ENCODE measurements at places on chromosomes 12 and 14.

GRCh38 chr14:31921721-31922120, 155.4 kb upstream of the ARHGAP5 start:
- DNase-seq, result no peak

DNA sequence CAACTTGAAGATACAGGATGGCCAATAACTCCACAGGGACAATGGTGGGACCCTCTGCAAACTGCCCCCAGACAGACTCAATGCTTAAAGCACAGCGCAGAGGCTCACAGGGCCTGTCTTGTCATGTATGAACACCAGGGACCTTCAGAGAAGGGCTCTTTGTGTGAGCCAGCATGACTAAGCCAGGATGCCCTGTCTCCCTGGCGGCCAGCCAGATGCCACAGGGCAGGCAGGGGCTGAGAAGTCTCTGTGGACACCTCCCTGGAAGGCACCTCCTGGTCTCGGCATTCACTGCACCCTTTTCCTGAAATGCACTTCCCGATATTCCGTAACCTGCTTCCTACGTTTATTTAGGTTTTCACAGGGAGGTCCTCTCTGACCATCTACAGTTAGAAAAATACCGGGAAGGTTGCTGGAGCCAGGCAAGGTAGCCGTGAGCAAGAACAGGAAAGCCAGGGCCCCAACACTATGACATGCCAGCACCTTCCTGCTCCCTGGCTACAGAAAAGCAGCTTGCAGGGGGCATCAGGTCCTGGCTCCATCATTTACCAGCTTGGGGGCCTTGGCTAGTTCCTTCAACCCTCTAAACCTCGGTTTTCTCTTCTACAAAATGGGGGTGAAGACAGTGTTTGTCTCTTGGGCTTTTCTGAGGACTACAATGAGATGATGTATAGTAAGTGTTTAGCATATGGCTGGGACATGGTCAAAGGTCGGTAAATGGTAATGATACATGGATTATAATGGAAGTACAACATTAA, 65.0 kb downstream of the PITPNM2 start:
- DNase-seq, result no peak

DNA sequence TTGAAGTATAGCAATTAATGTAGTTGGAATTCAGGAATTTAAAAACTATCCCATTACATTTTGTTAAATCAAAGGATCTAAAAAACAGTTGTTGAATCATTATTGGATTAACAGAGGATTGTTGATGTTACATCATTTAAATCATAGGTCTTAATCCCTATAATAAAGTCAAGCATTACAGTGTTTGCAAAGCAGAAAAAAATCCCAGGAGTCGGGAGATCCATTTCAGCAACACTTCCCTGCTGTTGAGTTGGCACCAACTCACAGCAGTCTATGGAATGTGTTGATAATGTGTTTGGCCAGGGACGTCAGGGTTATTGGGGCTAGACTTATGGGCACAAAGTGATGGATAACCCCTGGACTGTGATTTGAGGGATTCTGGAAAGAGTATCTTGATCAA, 99.1 kb upstream of the TMTC1 start:
- DNase-seq, result no peak

GRCh38 chr12:67477681-67478265, 170.8 kb upstream of the DYRK2 start:
- no peak for DNase-seq

- no peak for DNase-seq
These were observed 133.0 kb upstream of the RASSF8 start for GRCh38 chr12:25825446-25825845.

DNA sequence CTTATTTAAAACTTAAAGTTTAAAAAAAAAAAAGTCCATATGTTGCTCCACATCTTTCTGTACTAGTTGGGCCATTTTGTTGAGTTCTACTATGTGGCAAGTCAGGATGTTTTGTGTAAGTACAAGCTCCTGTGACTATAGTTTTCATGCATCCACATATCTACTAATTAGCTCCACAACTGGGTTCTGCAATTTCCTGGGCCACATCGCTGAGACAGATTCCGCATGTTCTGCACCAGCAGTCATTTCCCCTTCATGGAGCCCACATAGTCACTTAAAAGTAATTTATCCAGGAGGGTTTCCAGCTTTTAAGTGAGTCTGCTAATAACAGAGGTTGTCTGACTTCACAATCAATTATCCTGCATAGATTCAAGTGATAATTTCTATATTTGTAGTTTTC, 461.4 kb downstream of the ZFP36L1 start:
- DNase-seq, result no peak

DNA sequence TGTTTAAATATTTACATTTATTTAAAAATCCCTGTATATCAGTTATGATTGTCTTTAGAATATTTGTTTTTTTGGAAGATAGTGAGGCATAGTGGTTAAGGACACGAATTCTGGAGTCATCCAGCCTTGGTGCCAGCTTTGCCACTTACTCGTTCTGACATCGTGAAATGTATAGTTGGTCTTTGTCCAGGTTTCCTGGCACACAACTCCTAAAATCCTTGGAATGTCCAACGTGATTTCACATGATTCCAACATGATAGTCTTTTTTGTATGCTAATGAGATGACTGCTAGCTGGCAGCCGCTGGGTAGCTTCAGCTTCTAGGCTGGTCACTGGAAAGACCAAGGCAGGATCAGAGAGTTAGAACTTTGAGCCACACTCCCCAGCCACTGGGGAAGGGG, 64.8 kb downstream of the PRICKLE1 start:
- no peak for DNase-seq

GRCh38 chr14:52769887-52770286, 21.5 kb downstream of the GNPNAT1 start:
- DNase-seq, result no peak

GRCh38 chr14:58535044-58535443, 102.7 kb upstream of the DACT1 start:
- DNase-seq, result no peak

- DNase-seq, result no peak
These were observed at the start of gene RTN1 for GRCh38 chr14:59870277-59871165. TSS of gene RTN1 (minus strand) at chr14:59870776. CDS start at chr14:59870630, 146 bp downstream.

DNA sequence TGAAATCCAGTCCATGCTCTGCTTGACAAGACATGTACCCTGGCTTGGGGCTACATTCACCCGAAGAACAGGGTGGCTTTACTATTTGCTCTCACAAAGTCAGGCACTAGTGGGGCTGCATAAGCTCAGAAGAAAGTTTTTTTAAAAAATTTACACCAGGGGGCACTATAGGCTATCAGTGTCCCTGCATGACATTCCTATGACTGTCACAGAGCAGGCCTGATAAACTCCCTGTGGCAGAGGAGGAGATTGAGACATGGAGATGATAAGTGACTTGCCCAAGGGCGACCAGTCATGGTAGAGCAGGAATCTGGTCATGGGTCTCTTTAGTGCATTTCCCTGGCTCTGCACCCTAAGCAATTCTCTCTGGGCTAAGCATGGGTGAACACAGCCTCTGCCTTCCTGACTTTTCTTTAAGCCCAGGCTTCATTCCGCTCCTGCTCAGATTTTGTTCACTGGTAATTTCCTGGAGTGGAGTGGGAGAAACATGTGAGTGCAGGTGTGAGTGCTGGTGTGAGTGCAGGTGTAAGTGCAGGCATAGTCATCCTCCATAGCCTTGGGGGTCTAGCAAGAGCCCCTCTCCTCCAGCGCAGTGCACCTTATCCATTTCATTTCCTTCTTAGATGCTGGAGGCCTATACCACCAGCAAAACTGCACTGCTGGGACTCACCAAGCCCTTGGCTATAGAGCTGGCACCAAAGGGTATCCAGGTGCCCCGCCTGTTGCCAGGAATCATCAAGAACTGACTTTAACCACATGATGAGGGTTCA, 91.6 kb downstream of the DHRS2 start:
- no peak for DNase-seq

GRCh38 chr12:77218278-77218677, 152.9 kb upstream of the E2F7 start:
- DNase-seq, result no peak

DNA sequence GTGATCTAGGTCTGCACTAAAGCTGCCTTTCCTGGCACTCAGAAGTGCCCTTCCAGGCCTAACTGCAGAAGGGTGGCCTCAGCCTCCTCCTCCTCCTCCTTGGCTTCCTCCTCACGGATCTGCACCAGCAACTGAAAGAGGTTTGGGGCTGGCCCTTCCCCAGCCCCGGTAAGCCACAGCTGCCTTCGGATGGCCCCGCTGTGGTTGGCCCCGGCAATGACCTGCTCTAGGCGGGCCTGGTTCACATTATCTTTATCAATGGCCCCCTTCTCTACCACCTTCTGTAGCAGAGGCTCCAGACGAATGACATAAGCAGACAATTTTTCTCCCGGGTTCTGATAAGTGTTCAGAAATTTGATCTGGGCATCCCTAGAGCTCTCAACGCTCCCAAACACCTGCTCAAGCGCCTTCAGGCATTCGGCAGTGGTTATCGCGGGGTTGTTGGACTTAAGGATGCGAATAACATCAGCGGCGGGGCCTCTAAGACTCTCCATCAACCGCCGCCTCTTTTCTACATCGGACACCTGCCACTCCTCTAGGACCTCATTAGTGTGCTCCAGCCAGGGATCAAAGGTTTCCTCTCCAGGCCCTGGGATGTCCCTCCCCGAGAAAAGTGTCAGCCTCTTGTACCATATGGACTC, 1.5 kb downstream of the PNMA1 start:
- DNase-seq, result no peak

DNA sequence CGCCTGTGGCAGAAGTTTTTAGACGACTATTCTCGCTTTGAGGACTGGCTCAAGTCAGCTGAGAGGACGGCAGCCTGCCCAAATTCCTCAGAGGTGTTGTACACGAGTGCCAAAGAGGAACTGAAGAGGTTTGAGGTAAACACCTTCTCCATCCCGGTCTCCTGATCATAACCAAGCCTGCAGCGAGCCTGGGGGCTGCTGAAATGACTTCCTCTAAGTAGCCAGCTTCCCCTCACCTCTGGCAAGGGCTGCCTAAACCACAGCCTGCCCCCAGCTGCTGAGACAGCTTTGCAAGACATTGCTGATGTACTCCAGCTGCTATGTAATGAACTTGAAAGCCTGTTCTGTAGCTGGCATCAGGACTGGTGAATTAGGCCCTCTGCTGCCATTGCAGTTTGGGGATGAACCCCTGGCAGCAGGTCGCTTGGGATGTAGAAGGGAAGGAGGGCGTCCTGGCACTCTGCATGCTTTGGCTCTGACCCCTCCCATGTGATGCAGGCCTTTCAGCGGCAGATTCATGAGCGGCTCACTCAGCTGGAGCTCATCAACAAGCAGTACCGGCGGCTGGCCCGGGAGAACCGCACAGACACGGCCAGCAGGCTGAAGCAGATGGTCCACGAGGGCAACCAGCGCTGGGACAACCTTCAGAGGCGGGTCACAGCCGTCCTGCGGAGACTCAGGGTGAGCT, 84.6 kb downstream of the ESR2 start:
- no peak for DNase-seq

- DNase-seq, result no peak
These were observed 77.4 kb downstream of the SCARB1 start for GRCh38 chr12:124786061-124786964.

DNA sequence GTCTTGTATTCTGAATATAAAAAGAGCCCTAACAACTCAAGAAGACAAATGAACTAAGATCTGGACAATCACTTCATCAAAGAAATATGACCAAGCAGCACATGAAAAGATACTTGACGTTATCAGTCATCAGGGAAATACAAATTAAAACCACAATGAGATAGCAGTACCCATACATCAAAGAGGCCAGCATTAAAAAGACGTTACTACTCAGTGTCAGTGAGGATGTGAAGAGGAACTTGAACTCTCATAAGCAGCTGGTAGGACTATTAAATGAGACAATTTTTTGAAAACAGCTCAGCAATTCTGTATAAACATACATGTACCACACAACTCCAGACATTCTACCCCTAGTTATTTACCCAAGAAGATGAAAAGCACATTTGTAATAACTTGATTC, 55.9 kb downstream of the FERMT2 start:
- DNase-seq, result no peak

DNA sequence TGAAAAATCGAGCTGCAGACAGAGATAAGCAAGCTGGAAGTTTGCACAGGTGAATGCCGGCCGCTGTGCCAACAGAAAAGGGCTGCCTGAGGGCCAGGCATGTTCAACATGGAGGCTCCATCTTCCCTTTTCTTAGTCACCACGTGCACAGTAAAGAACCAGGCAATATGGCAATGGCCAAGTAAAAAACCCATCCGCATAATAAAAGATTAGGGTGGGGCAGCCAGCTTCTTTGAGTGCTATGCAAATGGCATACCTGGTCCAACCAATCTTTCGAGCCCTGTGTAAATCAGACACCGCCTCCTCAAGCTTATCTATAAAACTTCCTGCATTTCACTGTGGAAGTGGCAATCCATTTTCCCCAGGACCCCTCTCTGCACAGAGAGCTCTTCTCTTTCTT, 16.7 kb downstream of the PNP start:
- no peak for DNase-seq

- no peak for DNase-seq
These were observed 584 bp downstream of the ACVR1B start for GRCh38 chr12:51951843-51952722.

DNA sequence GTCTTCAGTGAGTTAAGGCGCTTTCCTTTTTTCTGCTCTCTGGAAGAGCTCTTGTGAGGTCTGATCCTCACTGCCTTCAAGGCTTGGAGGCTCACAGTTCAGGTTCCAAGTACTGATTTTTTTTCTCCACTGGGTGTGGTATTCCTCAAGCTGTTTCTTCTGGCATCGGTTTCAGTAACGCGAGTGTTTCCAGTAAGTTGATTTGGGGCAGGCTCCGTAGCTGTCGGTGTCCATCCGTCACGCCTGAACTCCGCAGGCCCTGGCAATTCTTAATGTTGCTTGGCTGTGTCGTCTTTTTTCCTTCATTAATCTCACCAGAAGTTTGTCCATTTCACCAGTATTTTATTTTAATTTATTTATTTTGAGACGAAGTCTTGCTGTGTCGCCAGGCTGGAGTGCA, 30.6 kb downstream of the LRCOL1 start:
- no peak for DNase-seq

- no peak for DNase-seq
These were observed 1.0 kb upstream of the RIC8B start for GRCh38 chr12:106773286-106774004.

- DNase-seq, result no peak
These were observed 55.8 kb downstream of the SRRM4 start for GRCh38 chr12:119036878-119037825.

DNA sequence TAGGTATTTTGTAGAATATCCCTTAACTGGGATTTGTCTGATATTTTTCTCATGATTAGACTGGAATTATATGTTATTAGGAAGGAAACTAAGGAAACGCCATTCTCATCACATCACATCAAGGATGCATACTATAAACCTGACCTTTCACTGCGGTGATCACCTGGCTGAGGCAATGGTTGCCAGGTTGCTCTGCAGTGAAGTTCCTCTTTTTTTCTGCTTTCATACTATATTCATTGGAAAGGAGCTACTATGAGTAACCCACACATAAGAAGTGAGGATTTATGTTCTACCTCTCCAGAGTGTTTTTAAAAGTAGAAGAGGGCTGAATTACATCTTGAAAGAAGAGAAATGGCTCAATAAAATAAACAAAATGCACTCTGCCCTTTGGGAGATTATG, 31.0 kb upstream of the GRIP1 start:
- DNase-seq, result no peak
